ENCODE measurements at places on chromosomes 7 and 10.

- DNase-seq = no peak
These were observed 26.1 kb downstream of the HACD1 start for GRCh38 chr10:17590969-17591645.

DNA sequence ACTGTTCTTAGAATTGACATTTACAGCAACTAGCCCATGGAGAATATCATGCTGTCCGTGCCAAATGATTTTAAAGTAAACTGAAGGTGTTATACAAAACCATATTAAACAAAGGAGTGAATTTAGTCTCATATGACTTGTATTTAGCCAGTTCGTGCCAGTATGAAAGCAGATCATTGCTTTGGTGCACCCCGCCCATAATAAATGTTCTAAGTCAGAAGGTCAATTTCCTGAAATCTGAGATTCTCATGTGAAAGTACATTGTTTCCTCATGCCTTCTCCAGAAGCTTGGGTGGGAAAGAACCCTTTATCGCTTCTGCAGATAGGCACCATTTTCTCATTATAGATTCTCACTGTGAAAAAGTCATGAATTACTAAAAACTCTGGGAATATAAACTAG is 106.4 kb downstream of the CAMK1D start:
- no peak for DNase-seq

DNA sequence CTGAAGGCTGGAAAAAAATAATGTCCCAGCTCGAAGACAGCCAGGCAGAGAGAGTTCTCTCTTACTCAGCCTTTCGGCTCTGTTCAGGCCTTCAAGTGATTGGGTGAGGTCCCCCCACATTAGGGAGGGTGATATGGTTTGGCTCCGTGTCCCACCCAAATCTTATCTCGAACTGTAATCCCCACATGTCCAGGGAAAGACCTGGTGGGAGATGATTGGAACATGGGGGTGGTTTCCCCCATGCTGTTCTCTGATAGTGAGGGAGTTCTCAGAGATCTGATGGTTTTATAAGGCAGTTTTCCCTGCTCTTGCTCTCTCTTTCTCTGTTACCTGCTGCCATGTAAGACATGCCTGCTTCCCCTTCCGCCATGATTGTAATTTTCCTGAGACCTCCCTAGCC is 36.6 kb upstream of the LEP start:
- no peak for DNase-seq

GRCh38 chr7:107394831-107395230 is 75.0 kb upstream of the GPR22 start:
- no peak for DNase-seq

- DNase-seq = no peak
These were observed 642.5 kb upstream of the KCND2 start for GRCh38 chr7:119630406-119630969.

DNA sequence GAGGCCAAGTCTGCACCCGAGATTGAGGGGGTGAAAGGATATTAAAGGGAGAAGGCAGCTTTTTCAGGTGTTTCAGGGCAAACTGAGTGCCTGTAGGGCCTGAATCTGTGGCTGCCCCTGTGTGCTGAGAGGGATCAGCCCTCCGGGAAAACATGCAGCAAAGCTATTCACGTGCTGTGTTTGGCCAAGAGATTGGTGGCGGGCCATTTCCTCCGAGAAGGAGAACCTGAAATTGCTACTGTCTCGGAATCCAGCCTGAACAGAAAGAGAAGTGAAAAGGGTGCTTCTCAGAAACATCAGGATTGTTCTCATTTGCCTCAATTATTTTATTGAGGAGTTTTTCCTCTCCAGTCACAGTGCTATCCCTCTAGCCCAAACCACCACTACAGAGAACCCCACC is 16.0 kb downstream of the GIMAP5 start:
- DNase-seq = no peak

Data from Panc1 (cell line).